ENCODE measurements at places on chromosomes 3 and 15. TPM values are rescaled to one million over a fixed set of nuclear protein-coding genes. Genes with fewer than 3 reads are reported as not detected.

CYP11A1 gene
- total RNA-seq: not detected

NPRL2 gene
- total RNA-seq: 17.3 TPM

DNAJA4 gene
- 1.6 TPM for total RNA-seq

GCNT3 gene
- total RNA-seq: not detected

HRG gene
- total RNA-seq: not detected

PPARG gene
- total RNA-seq: 42.7 TPM

GRCh38 chr3:41808152-41808551, 153.8 kb downstream of the ULK4 start:
- DNase-seq: peak; percentile 28

DNA sequence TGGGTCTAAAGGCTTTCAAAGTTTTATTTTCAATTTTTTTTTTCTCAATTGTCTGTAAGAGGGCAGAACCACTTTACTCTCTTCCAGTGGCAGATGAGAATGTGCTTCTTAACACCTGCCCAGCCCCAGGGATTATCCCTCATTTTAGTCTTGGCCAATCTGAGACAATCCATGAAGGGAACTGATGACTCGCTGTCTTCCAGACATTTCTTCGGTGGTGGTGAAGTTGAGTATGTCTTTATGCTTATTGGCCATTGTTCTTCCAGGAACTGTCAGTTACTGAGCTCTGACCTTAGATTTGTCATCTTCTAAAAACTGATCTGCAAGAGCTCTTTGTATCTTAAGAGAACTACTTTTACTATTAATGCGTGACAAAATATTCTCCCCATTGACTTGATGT, 139.5 kb downstream of the TJP1 start:
- peak; percentile 70 for DNase-seq

DNA sequence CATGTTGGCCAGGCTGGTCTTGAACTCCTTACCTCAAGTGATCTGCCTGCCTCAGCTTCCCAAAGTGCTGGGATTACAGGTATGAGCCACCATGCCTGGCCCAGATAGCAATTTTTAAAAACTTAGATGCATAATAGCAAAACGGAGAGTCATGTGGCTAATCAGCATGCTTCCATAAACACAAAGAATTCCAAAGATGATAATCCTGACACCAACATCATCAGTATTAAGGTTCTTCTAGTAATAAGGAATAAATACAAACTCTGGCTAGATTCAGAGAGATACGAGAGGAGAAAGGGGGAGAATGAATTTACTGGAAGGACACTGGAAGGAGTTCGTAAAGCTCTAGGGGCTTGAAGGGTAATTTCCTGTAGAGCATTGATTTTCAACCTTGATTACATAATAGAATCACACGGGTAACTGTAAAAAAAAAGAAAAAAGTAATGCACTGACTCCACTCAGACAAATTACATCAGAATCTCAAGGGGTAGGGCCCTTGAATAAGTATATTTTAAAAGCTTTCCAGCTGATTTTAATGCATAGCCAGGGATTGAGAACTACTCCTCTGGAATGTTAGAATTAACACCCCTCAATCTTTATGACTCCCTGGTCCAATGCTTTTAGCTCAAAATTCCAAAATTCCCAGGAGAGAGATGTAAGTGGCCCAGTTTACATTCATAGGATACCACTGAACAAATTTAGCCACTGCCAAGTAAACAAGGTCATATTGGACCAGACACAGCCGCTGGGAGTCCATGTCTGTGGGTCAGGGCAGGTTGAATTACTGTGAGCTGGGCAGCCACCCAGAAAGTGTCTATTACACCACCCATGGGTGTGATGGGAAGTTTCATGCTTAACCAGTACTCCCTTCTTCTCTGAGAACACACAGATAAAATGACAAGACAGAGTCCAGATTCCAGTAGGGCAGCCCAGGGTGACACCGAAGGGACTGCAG, 243.9 kb downstream of the TBL1XR1 start:
- no peak for DNase-seq

- no peak for DNase-seq
Observed at GRCh38 chr3:155052470-155052869, 27.6 kb upstream of the MME start.

DNA sequence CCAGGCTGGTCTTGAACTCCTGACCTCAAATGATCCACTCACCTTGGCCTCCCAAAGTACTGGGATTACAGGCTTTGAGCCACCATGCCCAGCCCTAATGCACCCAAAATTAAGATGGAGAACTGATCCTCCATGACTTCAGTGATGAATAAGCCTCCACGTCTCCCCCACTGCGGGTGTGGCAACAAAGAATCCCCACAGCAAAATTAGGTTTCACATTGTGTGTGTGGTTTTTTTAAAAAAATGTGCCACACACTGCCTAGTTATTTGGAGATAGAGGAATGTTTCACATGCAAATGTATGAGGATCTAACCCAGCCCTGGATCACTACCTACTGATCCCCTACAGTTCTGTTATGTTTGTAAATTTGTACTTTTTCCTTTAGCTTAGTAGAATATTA, 17.3 kb downstream of the HDAC11 start:
- no peak for DNase-seq

GRCh38 chr3:160224256-160224655, 966 bp upstream of the C3orf80 start:
- DNase-seq: no peak

DNA sequence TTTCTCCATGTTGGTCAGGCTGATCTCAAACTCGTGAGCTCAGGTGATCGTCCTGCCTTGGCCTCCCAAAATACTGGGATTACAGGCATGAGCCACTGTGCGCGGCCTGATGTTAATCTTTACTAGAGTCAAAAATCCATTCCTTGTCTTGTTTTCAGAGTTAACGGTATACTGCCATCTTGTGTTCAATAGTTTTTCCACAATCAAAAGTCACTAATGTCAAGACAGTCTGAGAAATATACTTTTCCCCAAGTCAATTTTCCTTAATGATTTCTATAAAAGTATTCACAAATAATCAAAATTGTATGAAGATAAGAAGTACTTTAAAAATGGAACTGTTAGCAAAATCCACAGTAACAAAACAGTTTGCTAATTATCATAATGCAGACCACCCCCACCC, 8.5 kb downstream of the CRBN start:
- DNase-seq: peak; percentile 66

GRCh38 chr3:179565496-179565895, 2.8 kb downstream of the ACTL6A start:
- no peak for DNase-seq

DNA sequence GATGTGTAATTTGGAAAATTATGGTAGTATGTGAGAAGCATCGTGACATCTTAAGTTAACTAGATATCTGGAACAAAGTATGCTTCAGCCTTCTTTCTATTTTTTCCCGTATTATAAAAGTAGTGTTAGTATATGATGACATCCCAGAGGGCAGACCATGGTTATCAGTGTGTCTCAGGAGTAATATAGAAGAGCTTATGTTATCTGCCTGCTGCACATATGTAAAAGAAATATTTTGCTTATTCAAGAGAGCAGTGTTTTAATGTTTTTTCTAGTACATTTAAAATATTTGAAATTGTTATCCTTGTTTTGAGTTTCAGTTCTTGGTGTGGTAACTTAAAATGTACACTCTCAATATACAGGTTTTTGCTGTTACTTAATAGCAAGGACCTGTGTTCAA, 24.1 kb downstream of the PLCL2 start:
- DNase-seq: no peak

- no peak for DNase-seq
Observed at GRCh38 chr3:152209060-152209459, 59.7 kb upstream of the MBNL1 start.

DNA sequence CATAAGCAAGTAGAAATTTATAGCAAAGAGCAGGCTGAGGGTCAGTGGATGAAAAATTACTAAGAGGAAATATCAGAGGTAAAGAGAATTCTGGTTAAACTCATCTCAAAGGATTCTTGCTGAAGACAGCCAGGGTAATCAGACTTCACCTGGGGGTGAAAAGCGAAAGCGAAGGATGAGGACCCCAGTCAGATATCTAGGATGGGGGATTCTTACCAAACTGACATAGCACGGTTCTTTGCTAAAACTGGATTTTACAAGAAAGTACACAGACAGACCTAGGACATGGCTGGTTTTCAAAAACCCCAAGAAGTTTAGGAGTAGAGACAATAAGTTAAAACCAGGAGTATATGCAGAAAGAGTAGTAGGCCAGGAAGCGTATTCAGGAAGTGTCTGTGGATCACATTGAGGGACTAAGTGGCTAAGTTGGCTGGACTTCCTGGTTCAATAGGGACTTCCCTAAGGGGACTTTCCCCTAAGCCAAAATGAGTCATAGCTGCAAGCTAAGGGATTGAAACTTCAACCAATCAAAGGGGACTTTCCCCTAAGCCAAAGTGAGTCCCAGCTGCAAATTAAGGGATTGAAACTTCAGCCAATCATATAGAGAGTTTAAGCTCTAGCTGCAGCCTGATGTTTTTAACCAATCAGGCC, 2.4 kb upstream of the CFAP91 start:
- DNase-seq: peak; percentile 65

GRCh38 chr3:123724306-123724705, 139.5 kb upstream of the HACD2 start:
- DNase-seq: no peak

GRCh38 chr15:86743283-86743903, 663.7 kb downstream of the AGBL1 start:
- DNase-seq: no peak
